Cardiac fibroblast (primary cell): ENCODE measurements at places on chromosomes 3 and 15.

GRCh38 chr15:84643838-84644237 is 10.2 kb downstream of the WDR73 start:
- no peak for DNase-seq

- DNase-seq = peak; percentile 79
These were observed 199.6 kb downstream of the FMN1 start for GRCh38 chr15:32994810-32995424.

GRCh38 chr3:177820683-177821316 is 623.5 kb upstream of the TBL1XR1 start:
- DNase-seq = peak; percentile 71

DNA sequence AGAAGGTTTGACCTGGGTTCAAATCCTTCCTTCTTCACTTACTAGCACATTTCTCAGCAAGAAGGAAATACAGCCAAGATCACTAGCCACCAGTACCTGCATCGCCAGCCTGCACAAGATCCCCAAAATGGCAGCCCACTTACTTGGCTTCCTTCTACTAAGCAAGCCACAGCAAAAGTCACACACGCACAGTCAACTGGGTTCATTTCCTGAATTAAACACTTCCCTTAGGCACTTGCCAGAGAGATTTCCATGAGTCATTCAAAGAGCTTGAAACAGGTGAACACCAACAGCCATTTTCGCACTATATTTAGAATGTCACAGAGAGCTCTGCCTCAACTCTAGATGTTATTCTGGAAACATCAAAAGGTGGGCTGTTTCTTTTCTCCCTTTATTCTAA is 42.6 kb downstream of the MGLL start:
- peak; percentile 16 for DNase-seq

DNA sequence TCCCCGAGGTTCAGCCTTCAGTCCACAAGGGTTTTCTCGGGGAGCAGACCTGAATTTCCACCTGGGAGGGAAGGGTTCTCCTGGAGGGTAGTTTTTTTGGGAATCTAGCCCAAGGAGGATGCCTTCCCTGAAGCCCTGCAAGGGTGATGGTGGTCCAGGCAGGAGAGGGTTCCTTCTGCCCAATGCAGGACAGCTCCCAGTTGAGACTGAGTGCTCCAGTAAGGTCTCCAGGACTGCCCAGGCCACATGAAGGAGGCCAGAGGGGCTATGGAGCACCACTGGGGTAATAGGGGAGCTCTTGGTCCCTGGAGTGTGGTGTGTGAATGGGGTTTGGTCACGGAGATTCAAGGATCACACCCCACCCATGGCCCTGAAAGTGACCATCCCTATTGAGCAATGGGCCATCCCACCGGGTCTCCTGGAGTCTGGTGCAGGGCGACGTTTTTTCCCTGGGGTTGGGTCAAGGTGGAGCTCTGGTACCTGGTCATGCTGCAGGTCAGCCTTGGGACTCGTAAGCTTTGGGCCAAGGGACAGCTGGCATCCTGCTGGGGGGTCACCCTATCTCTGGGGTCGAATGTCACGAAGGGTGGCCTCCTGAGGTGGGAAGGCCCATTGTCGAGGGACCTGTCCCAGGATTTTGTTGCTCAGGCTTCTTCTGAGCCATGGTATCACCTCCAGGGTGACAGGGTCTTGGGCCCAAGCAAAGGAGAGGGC is 196.5 kb downstream of the UBE3A start:
- DNase-seq = no peak

DNA sequence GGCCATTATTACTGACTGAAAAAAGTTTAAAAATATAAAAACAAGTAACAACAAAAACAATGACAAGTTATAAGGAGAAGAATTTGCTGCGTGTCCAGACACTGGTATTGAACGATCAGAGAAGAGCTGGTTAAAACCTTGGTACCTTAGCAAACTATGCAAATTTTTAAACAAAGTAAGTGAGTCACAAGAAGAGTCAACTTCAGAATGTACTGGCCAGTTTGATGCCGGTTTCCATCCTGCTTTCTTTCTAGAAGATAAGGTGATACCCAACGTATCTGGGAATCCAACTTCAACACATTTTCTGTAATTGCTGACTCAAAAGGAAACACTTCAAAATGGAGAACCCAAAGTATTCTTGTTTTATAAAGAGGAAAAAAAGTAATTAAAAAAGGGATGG is 49.8 kb downstream of the RUBCN start:
- no peak for DNase-seq

DNA sequence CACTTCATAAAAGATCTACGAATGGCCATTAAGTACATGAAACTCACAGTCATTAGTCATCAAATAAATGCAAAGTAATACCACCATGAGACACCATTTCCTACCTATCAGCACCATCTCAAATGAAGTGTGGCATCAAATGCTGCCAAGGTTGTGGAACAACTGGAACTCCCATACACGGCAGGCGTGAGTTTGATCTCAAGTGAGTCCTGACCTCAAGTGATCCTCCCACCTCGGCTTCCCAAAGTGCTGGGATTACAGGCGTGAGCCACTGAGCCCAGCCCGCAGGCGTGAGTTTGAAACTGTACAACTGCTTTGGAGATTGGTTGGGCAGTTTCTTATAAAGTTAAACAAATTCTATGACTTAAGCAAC is 28.8 kb upstream of the HDAC11 start:
- DNase-seq = no peak

GRCh38 chr3:36192901-36193300 is 187.4 kb upstream of the STAC start:
- DNase-seq = no peak

- no peak for DNase-seq
These were observed 44.4 kb upstream of the OTOL1 start for GRCh38 chr3:161452179-161452578.

DNA sequence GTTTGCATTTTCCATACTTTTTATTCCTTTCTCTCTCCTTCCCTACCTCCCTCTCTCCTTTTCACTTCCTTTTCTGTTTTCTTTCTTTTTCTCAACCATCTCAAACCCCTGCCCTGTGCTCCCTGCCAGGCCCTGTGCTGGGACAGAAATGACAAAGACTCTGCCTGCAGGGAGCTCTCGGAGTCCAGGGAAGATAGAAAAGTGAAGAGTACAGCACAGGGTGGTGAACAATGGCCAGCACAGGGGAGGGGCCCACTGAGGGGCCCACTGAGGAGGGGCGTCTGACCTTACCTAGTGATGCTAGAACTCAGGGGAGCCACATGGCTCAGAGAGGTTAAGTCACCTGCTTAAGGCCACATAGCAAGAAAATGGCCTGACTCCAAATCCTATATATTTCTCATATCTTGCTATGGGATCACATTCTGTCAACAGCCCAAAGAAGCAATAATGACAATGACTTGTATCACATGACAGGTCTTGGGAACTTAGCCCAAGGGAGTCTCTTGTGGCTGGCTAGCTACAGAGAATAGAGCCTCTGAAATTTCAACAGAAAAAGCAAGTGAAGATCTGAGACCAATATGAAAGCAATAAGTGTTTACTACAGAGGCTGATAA is 44.3 kb upstream of the ATP2B2 start:
- no peak for DNase-seq

GRCh38 chr3:8204853-8205650 is 296.6 kb upstream of the LMCD1 start:
- DNase-seq = peak; percentile 3

DNA sequence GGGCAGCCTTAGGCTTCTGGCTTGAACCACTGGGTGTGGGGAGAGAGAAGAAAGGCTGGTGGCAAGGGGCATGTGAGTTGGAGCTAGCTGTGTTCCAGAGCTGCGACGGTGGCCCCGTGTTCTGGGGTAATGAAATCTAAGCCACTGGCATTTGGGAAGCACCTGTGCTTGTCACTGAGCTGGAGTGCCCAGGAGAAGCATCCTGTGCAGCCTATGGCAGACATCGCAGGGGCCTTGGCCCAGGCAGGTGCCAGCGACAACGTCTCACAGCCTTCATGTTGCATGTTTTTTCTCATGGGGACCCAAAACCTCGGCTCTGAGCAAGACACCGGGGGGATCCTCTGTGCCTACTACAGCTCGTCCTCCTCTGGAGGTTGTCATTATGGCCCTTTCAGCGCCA is 91.1 kb upstream of the PLXNA1 start:
- no peak for DNase-seq

- no peak for DNase-seq
These were observed 125.8 kb downstream of the ERC2 start for GRCh38 chr3:56342475-56342874.

DNA sequence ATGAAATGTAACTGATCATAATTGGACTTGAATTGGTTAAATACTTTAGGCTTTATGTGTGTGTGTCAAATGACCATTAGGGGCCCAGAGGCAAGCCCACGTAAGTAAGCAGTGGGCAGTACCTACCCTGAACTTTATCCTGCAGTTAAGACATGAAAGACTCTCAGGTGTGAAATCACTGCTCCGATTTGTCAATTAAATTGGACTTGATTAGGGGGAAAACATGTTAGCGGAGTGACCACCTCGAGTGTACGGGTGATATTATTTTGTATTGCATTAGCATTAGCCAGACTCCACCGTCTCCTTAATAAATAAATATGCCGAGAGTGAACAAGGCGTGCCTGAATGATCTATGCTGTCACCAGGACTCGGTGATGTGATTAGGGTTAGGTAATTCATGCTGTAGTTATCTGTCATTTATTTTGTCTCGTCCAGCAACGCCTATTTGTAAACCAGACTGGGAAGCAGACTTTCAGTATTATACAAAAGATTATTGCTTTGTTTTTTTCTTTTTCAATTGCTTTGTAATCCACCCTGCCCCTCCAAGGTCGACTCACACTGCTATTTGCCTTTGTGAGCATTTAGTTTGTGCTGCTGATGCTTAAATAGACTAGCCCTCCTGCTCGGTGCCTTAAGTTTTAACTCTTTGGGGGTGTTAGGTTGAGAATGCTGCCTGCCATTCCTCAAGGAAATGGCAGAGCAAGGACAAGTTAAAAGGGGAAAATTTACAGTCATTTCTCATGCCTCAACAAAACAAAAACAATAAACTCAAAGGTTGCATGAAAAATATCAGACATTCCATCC is 1.8 kb downstream of the RBMS3 start:
- peak; percentile 76 for DNase-seq

GRCh38 chr3:87436781-87437543 is 160.6 kb upstream of the POU1F1 start:
- peak; percentile 50 for DNase-seq

DNA sequence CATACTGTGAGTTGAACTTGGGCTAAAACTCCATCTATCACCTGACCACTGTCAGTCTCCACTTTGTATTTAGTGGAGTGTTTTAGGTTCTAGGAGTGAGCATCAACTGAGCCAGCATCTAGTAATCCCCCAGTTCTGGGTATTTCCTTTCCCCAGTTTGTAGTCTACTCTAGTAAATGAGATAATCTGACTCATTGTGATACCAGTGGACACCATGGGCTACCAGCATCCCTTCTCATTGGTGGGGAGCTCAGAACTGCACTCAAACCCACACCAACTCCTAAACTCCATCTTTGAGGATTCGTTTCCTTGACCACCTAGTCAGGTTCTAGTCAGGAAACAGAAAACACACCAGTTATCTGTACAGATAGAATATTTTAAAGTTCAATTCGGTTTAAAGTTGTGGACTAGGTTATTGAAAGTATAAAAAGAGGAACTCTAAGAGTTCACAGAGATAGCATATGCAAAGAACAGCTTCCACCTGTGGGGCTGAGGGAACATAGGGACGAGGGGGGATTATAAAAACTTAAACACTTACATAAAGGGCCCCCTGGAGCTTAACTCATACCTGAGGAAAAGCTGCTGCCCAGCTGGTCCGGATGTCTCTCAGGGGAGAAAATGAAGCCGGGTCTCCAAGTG is 36.0 kb downstream of the LEO1 start:
- no peak for DNase-seq

- DNase-seq = peak; percentile 73
These were observed 7.3 kb upstream of the TNFSF10 start for GRCh38 chr3:172530566-172530965.

- DNase-seq = peak; percentile 20
These were observed 31.6 kb downstream of the MESD start for GRCh38 chr15:80957976-80958375.

DNA sequence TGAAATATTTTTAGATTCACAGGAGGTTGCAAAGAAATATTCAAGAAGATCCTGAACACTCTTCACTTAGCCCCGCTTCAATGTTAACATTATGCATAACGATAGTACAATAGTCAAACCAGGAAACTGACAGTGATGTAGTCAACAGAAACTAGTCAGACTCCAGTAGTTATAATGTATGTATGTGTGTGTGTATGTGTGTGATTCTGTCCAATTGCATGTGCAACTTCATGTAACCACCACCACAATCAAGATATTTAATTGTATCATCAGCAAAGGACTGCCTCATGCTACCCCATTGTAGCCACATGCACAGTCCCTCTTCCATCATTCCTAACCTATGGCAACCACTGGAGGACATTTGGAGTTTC is 77.9 kb downstream of the APBA2 start:
- DNase-seq = no peak
